ENCODE measurements at places on chromosomes 16 and 17.

- DNase-seq, result peak; percentile 100
These were observed at the start of gene METRNL for GRCh38 chr17:83079352-83079747. TSS of gene METRNL (plus strand) at chr17:83079609. CDS start at chr17:83079816, 207 bp downstream.

DNA sequence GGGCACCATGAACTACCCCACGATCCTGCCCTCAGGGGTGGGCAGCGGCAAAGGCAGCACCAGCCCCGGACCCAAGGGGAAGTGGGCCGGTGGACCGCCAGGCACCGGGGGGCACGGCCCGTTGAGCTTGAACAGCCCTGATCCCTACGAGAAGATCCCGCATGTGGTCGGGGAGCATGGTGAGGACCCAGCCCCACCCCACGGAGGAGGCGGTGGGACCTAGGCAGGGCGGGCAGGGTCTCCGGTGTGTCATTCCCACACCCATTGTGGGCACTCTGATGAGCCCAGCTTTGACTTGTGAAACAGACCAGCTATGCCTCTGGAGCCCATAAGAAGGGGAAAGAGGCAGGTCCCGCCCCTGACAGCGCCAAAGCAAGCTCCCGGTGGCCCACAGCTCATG is 22.8 kb downstream of the TPSG1 start:
- DNase-seq, result no peak

- DNase-seq, result no peak
These were observed 20.0 kb downstream of the ABHD15 start for GRCh38 chr17:29546830-29547229.

- DNase-seq, result no peak
These were observed 27.6 kb downstream of the CLUAP1 start for GRCh38 chr16:3528406-3528805.

- no peak for DNase-seq
These were observed 440.6 kb upstream of the DYNLRB2 start for GRCh38 chr16:80100186-80100585.

DNA sequence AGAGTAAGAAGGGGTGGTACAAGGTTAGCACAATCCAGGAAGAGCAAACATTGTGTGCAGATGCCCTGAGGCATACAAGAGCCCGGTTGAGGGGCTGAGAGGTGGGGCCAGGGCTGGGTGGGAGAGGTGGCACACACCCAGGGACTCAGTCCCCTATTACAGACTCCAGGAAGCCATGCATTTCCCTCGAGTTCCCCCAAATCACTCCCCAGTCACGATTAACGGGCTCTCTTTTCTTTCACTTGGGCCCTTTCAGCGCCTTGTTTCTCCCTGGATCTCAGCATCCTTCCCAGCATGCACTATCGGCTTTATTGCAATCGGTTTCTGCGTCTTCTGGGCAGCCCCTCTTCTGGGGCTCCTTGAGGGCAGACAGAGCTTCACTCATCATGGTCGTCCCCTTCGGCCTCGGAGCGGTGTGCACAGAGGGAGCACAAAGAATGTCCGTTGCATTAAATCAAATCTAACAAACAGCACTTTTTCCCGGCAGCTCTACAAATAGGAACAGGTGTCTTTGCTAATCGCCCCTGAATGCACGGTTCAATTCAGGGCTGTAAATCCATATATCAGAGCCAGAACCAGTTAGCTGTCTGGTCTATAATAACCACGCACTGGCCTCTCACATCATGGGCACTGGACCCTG is 184.6 kb upstream of the HSBP1 start:
- no peak for DNase-seq

- no peak for DNase-seq
These were observed 139.0 kb upstream of the TNRC6C start for GRCh38 chr17:77819497-77819896.

DNA sequence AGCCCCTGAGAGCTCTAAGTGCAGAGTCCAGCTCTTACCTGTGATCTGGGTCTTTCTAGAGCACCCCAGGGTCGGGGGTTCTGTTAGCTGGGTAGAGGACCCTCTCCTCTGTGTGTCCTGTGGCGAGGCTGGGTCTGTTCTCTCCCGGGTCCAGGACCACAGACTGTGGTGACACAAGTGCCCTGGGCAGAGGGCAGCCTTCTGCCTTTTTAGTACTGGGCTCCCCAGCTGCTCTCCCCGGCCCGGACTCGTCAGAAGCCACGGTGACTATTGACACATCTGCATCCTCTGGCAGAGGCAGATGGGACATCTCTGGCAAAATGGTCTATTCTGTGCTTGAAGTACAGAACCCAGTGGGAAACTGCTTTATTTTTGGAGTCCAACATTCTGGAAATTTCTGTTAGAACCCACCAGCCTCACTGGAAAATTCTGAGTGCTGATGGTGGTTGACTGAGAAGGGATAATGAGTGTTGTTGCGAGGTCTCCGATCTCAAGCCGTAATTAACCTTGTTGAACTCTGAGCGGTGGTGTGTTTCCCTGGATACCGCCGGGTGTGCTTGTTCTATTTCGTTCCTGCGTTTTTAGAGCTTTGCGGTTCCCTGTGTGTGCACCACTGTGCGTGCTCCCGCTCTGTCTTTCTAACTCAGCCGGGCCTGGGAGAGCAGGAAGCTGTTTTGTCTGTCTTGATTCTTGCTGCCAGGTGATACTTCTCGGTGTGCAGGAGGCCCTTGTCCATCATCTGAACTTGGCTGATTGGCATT is 26.0 kb upstream of the NUDT16L1 start:
- no peak for DNase-seq

- no peak for DNase-seq
These were observed 38.6 kb upstream of the TOB1 start for GRCh38 chr17:50904518-50905459.

DNA sequence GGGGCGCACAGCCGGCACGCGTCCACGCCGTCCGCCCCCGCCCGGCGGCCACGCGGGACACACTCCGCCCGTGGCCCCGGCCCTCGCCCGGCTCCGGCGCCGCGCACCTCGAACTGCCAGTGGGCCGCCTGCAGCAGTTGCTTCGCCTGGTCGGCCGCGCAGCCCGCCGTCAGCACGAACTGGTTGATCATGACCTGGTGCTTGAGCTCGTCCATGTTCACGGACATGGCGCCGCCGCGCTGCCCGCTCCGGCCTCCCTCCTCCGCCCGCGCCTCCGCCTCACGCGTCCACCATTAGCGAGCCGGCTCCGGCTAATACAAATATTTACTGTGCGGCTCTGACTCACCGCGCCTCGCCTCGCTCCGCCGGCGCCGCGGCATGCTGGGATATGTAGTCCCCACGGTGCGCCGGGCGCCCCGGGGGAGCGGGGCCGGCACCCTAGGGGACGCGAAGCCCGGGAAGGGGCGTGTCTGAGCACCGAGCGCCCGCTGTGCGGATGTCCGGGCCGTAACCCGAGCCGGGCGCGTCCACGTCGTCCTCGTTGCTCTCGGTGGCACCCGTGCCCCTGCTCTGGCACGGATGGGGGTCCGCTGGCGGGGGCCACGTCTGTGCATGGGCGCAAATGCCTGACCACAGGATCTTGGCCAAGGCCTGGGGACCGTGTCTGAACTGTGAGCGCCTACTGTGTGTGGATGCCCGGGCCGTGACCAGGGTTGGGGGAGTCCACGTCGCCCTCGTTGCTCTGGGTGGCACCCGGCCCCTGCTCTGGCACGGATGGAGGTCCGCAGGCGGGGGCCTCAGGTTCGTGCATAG is at the start of gene UBALD1:
Gene UBALD1 (minus strand): TSS at position 318 of the 813 bp plus-strand sequence. CDS start 91 bp downstream, at position 227.
- peak; percentile 87 for DNase-seq

DNA sequence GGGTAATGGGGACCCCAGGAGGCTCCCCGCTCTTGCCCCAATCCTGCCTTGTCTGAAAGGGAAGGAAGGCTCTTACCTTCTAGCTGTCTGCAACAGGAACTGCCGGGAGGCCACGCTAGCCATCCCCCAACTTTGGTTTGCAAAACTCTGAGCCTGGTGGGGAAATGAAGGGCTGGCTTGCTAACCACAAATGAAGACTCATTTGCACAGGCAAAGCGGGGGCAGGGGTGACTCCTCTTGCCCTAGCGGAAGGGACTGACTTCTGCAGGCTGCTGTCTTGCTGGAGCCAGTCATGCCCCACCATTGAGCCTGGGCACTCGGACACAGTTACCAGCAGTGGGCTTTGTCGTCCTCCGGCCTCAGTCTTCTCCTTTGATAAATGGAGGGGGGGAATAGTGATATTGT is 52.6 kb downstream of the PLCG2 start:
- no peak for DNase-seq

GRCh38 chr16:27547134-27547533 is 2.6 kb downstream of the GTF3C1 start:
- DNase-seq, result no peak

GRCh38 chr17:63398680-63399079 is 47.4 kb downstream of the CYB561 start:
- no peak for DNase-seq

DNA sequence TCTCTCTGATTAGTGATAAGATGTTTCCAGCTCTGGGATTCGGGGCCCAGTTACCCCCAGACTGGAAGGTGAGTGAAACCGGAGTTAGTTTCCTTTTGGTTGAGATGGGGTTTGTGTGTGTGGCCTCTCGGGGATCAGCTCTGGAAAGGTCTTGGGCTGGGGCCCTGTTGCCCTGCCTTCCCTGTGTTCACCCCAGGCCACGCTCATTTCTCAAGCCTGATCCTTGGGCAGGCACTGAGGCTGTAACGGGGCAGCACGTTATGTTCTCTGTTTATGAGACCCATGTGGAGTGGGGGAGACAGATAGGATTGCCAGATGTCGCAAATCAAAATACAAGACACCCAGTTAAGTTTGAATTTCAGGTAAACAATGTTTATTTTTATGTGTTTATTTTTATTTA is 35.5 kb downstream of the CPNE2 start:
- DNase-seq, result no peak

DNA sequence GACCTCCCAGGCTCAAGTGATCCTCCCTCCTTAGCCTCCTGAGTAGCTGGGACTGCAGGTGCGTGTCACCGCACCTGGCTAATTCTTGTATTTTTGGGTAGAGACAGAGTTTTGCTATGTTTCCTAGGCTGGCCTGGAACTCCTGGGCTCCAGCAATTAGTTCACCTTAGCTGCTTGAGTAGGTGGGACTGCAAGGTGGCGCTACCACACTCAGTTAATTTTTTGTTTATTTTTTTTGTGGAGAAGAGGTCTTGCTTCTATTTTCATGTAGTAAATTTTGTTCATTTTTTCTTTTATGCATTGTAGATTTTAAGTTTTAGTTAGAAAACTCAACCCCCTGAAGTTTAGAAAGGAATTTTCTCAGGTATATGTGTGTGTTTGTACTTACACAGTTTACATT is 21.7 kb downstream of the RNF135 start:
- no peak for DNase-seq

- no peak for DNase-seq
These were observed 1.2 kb downstream of the GRB2 start for GRCh38 chr17:75404223-75404730.

- no peak for DNase-seq
These were observed 39.4 kb upstream of the MRC2 start for GRCh38 chr17:62588109-62588508.

DNA sequence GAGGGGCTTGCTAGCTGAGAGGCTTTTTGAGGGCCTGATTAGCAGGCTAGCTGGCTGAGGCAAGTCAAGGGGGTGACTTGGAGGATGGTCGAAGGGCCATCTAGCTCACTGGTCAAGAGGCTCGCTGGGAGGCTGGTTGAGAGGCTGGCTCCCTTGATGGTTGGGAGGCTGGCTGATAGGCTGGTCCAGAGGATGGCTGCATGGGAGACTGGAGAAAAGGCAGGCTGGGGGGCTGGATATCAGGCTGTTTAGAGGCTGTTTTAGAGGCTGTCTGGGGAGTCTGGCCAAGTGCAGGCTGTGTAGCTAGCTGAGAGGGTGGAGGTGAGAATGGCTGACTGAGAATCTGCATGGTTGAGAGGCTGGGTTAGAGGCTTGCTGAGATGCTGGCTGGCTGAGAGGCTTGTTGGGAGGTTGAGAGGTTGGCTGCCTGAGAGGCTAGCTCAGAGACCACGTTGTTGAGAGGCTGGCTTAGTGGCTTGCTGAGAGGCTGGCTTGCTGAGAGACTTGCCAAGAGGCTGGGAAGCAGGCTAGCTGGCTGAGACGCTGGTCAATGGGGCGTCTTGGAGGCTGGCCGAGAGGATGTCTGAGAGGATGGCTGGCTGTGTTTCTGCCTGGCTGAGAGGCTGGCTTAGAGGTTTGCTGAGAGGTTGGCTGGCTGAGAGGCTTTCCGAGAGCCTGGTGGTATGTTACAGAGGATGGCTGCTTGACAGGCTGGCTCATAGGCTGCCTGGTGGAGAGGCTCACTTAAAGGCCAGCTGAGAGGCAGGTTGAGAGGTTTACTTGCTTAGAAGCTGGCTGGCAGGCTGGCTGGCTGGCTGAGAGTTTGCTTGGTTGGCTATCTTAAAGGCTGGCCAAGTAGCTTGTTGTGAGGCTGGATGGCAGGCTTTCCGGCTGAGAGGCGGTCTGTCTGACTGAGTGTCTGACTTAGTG is 36.6 kb upstream of the ACSM2B start:
- DNase-seq, result no peak

DNA sequence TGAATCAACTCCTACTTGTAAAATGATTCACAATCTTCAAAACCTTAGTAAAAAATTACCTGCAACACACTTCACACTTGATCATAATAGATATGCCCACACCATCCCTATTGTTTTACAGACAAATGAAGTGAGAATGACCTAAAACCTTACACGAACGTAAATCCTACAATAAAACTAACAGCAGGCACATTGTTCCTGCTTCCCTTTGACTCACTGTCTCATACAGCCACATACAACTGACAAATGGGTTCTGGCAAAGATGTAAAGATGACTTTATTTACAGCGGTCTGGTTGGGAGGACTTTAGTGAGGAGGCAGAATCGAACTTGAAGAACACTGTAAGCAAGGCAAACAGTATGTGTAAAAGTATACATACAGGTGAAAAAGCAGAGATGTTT is 188.7 kb downstream of the MYO1D start:
- DNase-seq, result no peak

DNA sequence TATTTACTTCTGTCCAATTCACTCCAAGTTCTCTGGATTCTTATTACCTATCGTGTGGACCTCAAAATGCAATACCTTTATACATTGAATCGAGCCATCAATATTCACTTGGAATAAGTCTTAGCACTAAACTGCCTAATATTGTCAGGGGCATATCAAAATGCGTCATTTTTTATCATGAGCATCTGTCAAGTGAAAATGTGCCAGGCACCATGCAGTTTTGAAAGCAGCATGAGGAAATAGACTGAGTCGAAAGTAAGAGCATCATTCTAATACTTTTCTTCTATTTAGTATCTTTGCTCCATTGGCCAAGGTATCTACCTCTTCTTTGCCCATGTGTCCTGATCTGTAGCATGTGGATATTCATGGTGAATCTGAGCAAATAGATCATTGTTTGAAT is 1193.4 kb downstream of the CDH11 start:
- no peak for DNase-seq

GRCh38 chr17:30832438-30833124 is 815 bp downstream of the ATAD5 start:
- DNase-seq, result no peak

Data from GM19239 (cell line).